ENCODE measurements at places on chromosomes 11 and 22. TPM values are rescaled to one million over a fixed set of nuclear protein-coding genes. Genes with fewer than 3 reads are reported as not detected.
A peak's percentile ranks its signal among the peaks of the same experiment; 100 is the strongest.

MMP12 gene
- not detected for total RNA-seq

OR51B4 gene
- not detected for total RNA-seq

NXPE1 gene
- total RNA-seq = not detected

CCDC157 gene
- 4.8 TPM for total RNA-seq

TUG1 gene
- total RNA-seq = 95.5 TPM

- no peaks in the 10 kb centered on the region for H3K4me1 ChIP-seq
- no peaks in the 10 kb centered on the region for H3K27me3 ChIP-seq
- no peak overlapping the region for H3K4me3 ChIP-seq
- no peaks in the 10 kb centered on the region for H3K36me3 ChIP-seq
- no peak for DNase-seq
Observed at GRCh38 chr11:69101792-69102695, 53.3 kb downstream of the TPCN2 start.

DNA sequence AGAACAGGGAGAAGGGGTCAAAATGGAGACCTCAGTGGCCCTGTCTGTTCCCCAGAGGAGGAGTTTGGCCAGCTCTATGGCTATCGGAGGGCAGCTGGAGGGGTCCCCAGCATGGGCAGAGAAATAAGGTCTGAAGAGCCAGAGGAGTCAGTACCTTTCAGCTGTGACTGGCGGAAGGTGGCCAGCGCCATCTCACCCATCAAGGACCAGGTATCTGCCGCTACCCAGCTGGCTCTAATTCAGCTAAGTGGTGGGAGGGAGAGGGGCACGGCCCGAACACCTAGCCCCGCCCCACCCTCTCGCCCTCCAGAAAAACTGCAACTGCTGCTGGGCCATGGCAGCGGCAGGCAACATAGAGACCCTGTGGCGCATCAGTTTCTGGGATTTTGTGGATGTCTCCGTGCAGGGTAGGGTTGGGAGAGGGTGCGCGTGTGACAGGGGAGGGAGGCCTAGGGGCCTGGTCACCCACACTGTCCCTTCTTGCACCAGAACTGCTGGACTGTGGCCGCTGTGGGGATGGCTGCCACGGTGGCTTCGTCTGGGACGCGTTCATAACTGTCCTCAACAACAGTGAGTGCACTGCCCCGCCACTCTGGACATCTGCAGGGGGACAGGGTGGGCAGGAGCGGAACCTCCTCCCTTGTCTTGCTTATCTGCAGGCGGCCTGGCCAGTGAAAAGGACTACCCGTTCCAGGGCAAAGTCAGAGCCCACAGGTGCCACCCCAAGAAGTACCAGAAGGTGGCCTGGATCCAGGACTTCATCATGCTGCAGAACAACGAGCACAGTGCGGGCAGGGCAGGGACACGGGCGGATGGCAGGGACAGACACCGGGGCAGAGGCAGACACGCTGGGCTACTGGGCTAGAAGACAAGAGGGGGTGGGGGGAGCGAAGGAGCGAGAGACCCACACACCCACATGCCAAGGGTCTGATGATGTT is 2.8 kb downstream of the CTSW start:
- no peak for DNase-seq
- no peak overlapping the region for H3K4me3 ChIP-seq
- H3K27me3 ChIP-seq = no peaks in the 10 kb centered on the region
- peaks cover 56% of the 10 kb centered on the region for H3K36me3 ChIP-seq
- H3K27ac ChIP-seq = no peak overlapping the region
- peaks cover under 1% of the 10 kb centered on the region for H3K4me1 ChIP-seq

GRCh38 chr11:36098087-36098486 is 154.2 kb downstream of the LDLRAD3 start:
- H3K36me3 ChIP-seq = peaks cover 36% of the 10 kb centered on the region
- no peaks in the 10 kb centered on the region for H3K4me1 ChIP-seq
- no peak for DNase-seq

GRCh38 chr22:24304062-24304675 is 33.5 kb downstream of the SPECC1L start:
- no peaks in the 10 kb centered on the region for H3K27me3 ChIP-seq
- no peak overlapping the region for H3K27ac ChIP-seq
- DNase-seq = no peak
- H3K36me3 ChIP-seq = peaks cover 43% of the 10 kb centered on the region

DNA sequence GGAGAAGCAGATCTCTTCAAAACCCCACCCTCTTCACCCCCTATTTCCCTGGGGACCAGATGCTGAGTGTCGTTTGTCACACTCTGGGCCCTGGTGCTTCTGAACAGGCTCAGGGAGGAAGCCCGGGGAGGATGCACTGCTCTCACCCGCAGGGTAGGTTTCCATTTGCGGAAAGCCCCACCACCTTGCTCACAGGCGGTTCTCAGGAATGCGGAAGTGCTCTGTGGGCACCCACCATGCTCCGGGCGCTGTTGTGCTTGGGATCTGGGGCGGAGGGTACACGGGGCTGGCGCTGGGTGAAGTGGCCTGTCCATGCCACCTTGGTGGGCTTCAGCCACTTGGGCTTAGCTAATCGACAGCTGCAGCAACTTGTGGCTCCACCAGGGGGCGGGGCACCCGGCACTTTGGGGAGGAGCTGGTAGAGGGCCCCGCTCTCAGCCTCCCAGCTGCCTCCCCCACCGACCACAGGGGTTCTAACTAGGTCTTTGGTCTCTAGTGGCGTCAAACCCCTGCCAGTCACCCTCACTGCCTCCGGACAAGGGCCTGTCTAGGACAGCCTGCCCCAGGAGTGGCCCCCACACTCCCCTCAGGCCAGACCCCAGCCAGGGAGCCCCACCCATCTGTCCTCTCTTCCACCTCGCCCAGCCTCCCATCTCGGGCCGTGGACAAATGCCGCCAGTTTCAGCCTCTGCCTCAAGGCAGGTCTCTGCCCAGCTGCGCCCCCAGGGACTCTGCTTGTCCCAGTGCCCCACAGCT is 7.4 kb downstream of the NDUFV1 start:
- peaks cover 7% of the 10 kb centered on the region for H3K4me1 ChIP-seq
- H3K36me3 ChIP-seq = peaks cover 26% of the 10 kb centered on the region
- DNase-seq = peak; percentile 86
- H3K27ac ChIP-seq = no peak overlapping the region
- H3K4me3 ChIP-seq = no peak overlapping the region
- peaks cover 3% of the 10 kb centered on the region for H3K27me3 ChIP-seq

DNA sequence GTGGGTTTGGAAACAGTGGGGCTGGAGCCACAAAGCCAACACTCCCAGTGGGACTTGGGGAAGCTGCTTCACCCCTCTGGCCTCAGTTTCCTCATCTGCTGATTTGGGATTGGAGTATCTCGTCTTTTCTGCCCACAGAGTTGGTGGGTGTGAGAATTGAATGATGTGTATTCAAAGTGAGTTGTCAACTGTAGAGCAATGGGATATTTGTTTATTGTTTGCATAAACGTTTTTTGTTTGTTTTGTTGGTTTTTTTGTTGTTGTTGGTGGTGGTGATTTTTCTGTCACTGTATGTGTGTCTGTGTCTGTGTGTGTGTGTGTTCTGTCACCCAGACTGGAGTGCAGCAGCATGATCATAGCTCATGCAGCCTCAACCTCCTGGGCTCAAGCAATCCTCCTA is 542.0 kb downstream of the MIAT start:
- no peak overlapping the region for H3K27ac ChIP-seq
- DNase-seq = no peak
- no peaks in the 10 kb centered on the region for H3K36me3 ChIP-seq
- H3K4me3 ChIP-seq = no peak overlapping the region
- H3K4me1 ChIP-seq = no peaks in the 10 kb centered on the region
- no peaks in the 10 kb centered on the region for H3K27me3 ChIP-seq

GRCh38 chr11:29268733-29269132 is 748.1 kb downstream of the KCNA4 start:
- H3K27me3 ChIP-seq = no peaks in the 10 kb centered on the region
- no peak for DNase-seq
- H3K27ac ChIP-seq = no peak overlapping the region

GRCh38 chr22:37633625-37634416 is 5.6 kb upstream of the SH3BP1 start:
- peaks cover 11% of the 10 kb centered on the region for H3K36me3 ChIP-seq
- no peak overlapping the region for H3K27ac ChIP-seq
- H3K4me3 ChIP-seq = no peak overlapping the region
- H3K27me3 ChIP-seq = no peaks in the 10 kb centered on the region

DNA sequence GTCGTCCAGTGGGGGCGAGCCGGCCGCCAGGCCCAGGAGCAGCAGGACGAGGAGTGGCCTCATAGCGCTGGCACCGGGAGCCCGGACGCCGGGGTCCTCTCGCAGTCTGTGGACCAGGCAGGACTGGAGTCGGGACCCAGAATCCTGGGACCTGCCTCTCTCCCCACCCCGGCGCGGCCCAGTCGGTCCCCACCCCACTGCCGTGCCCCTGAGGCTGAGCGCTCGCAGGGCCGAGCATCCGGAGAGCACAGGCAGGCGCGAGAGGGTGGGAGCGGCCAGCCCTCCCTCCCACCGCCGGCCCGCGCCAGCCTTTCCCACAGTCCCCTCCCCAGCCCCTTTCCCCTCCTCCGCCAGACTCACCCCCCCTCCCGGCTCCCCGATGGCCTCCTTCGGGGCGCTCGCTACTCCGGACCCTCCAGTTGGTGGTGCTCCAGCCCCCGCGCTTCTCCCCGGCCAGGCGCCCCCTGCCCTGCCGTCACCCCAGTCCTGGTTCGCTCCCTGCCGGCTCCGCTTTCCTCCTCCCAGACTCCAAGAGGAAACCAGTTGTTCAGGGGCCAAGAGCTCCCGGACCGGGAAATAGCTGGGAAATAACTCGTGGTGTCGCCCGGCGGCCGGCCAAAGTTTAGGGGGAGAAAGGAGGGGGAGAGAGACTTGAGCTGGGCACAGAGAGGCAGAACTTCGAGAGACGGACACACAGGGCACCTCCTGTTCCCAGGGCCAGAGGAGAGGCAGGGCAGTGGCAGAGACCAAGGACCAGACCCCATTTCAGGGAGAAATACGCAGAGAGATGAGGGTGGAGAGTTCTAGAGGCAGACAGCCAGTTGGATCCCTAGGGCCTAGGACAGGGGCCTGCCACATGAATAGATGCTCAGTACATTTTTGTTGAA is at the start of gene C1QTNF5:
C1QTNF5 (minus strand) TSS at position 549 of the 887 bp plus-strand sequence; CDS start at position 63, 486 bp downstream.
- H3K27ac ChIP-seq = no peak within 1 kb of the TSS
- peak within 1 kb of the TSS; percentile 71 for H3K4me3 ChIP-seq
- peaks cover 15% of the 10 kb centered on the region for H3K36me3 ChIP-seq
- no peaks in the 10 kb centered on the region for H3K4me1 ChIP-seq
- H3K27me3 ChIP-seq = peaks cover 16% of the 10 kb centered on the region
- peak; percentile 52 for DNase-seq

- H3K4me1 ChIP-seq = no peaks in the 10 kb centered on the region
- no peaks in the 10 kb centered on the region for H3K27me3 ChIP-seq
- no peaks in the 10 kb centered on the region for H3K36me3 ChIP-seq
- H3K4me3 ChIP-seq = no peak overlapping the region
Observed at GRCh38 chr11:126113515-126113957, 50.9 kb upstream of the CDON start.
